ENCODE measurements at places on chromosomes 5 and 9.

GRCh38 chr5:106755789-106756188, 914.9 kb downstream of the EFNA5 start:
- H3K27me3 ChIP-seq: no peaks in the 10 kb centered on the region
- DNase-seq: no peak
- H3K27ac ChIP-seq: no peak overlapping the region
- H3K4me3 ChIP-seq: no peak overlapping the region
- H3K36me3 ChIP-seq: no peaks in the 10 kb centered on the region

GRCh38 chr5:75526070-75526469, 14.4 kb downstream of the POLK start:
- peaks cover 5% of the 10 kb centered on the region for H3K36me3 ChIP-seq
- H3K27ac ChIP-seq: no peak overlapping the region
- H3K4me1 ChIP-seq: peaks cover 11% of the 10 kb centered on the region
- no peak for DNase-seq
- H3K4me3 ChIP-seq: no peak overlapping the region

GRCh38 chr5:644509-644908, 32.4 kb downstream of the CEP72 start:
- H3K4me3 ChIP-seq: no peak overlapping the region
- H3K36me3 ChIP-seq: peaks cover 13% of the 10 kb centered on the region
- DNase-seq: no peak
- no peaks in the 10 kb centered on the region for H3K27me3 ChIP-seq

GRCh38 chr5:96080557-96080956, 118.9 kb upstream of the ELL2 start:
- H3K27ac ChIP-seq: no peak overlapping the region
- DNase-seq: no peak
- no peak overlapping the region for H3K4me3 ChIP-seq
- H3K27me3 ChIP-seq: peaks cover 11% of the 10 kb centered on the region
- no peaks in the 10 kb centered on the region for H3K4me1 ChIP-seq

DNA sequence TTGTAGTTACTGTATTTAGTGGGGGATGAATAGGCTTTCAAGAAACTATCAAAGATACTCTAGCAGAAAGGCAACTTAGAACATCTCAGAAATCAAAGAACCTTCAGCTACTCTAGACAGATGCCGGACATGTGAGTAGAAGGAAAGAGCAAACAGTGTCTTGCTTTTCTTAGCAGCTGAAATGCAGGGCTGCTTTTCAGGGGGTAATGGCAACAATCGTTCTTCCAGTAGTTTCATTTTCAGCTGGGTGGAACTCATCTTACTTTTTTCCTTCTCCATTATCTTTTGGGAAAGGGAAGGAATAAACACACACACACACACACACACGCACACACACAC, 281.6 kb downstream of the CRB2 start:
- peaks cover 8% of the 10 kb centered on the region for H3K36me3 ChIP-seq
- H3K4me1 ChIP-seq: peaks cover 36% of the 10 kb centered on the region
- DNase-seq: no peak
- no peaks in the 10 kb centered on the region for H3K27me3 ChIP-seq
- peak overlapping the region; percentile 62 for H3K27ac ChIP-seq

- no peaks in the 10 kb centered on the region for H3K27me3 ChIP-seq
- no peak overlapping the region for H3K27ac ChIP-seq
- H3K4me3 ChIP-seq: no peak overlapping the region
- DNase-seq: no peak
- no peaks in the 10 kb centered on the region for H3K36me3 ChIP-seq
Measured at GRCh38 chr5:17727098-17727497, 92.8 kb downstream of the TAF11L14 start.

All from effector memory CD8-positive, alpha-beta T cell (primary cell).